CD4-positive, alpha-beta T cell treated with Interleukin-4 for 4 hours (primary cell): ENCODE measurements at places on chromosomes 1 and 21.

DNA sequence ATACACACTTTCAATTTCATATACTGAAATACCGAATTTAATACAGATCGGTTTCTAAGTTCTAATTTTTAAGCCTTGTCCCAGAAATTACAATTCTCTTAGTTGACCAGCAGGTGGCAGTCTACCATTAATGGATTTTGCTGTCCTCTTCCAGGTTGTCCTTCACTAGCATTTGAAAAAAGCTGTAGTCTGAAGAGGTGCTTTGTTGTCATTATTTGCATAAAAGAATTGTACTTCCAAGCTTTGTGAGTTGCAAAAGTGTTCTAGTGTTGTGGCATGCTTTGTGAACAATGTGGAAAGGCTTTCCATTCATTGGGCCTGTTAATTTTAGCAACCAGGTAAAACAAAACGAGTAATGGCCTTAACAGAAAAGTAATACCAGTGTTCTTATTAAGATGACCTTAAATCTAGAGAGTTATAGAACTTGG, 193.6 kb downstream of the RPS6KC1 start:
- peak; percentile 38 for DNase-seq

- DNase-seq: no peak
These were observed 144.1 kb upstream of the CTTNBP2NL start for GRCh38 chr1:112251766-112252506.

GRCh38 chr1:175206687-175207086, 14.1 kb upstream of the KIAA0040 start:
- no peak for DNase-seq

DNA sequence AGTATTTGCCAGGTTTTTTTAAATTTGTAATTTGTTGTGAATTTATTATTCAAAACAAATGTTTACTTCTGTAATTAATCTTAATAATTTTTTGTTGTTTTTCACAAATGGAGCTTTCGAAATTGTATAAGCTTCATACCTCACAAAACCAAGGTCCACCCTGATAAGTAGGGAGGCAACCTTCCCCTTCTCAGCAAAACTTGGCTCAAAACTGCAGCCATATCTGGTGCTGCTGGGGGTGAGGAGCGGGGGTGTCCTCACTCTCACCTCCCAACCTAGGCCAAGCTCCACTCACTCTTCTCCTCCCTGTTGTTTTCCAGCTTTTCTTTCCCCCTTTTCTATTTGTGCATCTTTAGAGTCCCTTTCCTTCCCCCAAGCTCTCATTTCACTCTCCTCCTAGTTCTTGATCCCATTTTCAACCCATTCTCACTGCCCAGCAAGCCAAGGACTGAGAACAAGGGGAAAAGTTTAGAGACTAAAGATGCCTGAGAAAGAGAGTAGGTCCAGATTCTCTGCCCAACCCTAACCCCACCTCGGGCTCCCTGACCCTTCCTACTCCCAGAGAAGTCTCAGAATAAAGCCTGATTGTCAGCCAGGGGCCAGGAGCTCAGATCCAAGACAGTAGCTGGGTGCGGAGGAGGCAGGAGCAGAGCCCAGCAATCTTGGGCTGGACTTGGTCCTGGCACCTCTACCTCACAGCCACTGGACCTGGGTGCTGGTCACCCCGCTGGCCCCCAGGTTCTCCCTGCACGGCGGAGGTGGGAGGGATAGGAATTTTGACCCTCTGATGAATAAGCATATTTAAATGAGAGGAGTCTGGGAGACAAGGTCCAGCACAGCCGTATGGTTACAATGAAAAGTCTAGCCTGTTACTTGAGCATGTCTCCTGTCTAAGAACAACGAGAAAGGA, 8.3 kb upstream of the CFAP45 start:
- DNase-seq: no peak

DNA sequence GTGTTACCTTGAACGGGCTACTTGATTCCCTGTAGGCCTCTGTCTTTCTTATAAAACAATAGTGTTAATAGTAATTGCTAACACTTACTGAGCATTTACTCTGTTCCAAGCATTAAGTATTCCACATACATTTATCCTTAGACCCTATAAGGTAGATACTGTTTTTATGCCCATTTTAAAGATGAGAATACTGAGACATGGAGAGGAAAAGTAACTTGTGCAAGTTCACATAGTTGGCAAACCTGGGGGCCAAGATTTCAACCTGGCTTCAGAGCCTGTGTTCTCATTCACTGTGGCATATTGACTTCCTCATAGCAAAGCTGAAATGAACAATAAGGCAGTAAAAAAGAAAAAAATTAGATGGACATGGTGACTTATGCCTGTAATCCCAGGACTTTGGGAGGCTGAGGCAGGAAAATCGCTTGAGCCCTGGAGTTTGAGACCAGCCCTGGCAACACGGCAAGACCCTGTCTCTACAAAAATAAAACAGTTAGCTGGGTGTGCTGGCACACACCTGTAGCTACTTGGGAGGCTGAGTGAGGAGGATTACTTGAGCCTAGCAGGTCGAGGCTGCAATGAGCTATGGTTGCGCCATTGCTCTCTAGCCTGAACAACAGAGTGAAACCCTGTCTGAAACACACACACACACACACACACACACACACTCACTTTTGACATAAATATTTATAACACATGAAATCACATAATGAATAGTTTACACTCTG, 19.6 kb upstream of the HMGN2 start:
- no peak for DNase-seq

DNA sequence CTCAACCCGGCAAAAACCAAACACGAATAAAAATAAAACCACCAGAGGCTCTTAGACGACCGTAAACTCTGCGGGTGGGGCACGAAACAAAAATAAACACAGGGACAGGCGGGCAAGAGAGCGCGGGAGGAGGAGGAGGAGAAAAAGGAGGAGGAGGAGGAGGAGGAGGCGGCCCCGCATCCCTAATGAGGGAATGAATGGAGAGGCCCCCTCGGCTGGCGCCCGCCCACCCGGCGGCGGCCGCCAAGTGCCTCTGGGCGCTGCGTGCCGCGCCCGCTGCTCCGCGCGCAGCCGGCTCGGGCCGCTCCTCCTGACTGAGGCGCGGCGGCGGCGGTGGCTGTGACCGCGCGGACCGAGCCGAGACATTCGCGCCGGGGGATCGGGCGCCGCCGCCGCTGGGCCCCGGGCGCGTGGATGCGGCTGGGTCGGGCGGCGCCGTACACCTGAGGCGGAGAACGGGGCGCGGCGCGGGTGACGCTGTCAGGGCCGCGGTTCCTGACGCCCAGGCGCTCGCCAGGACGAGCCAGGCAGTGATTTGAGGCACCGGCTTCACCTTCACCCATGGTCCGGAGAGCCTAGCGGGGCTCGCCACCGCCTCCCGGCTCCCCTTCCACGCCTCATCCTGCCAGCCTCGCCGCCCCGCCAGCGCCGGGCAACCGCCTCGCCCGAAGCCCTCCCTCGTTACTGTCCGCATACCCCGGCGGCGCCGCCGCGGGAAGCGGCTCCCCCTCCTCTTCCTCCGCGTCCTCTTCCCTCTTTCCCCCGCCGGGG, at the start of gene MARK1:
Gene MARK1 (plus strand): TSS at position 229 of the 771 bp plus-strand sequence. CDS start 687 bp downstream, outside the sequence.
- no peak for DNase-seq

DNA sequence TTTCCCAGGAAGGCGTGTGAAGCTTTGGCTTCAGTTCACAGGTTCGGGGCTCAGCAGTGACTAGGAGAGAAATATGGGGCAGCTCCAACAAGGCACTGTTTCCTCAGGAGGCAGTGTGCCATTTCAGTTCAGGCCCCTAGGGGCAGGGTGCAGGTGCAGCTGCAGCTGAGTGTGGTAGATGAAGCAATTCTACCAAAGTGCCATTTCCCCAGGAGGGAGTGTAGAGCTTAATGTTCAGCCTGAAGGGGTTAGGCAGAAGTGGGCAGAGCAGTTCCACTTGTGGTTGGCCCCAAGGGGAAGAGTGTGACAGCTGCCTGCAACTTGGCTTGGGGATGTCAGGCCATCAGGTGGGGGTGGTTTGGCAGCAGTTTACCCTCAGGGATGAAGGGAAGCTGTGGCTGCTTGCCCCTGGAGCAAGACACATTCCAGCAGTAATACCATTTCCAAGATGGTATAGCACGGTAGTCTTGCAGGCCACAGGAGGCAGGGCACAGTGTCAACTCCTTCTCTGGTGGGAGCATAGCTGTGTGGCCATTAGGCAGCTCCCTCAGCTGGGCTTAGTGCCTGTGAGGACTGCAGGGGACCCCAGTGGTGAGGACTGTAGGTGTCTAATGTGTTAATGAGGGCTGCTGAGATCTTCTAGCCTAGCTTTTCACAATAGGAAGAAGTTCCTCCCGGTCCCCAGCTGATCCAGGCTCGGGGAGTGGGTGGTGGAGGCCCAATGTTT, 34.7 kb downstream of the RGSL1 start:
- DNase-seq: peak; percentile 1

GRCh38 chr1:152185544-152186391, 26.7 kb upstream of the RPTN start:
- DNase-seq: peak; percentile 69

DNA sequence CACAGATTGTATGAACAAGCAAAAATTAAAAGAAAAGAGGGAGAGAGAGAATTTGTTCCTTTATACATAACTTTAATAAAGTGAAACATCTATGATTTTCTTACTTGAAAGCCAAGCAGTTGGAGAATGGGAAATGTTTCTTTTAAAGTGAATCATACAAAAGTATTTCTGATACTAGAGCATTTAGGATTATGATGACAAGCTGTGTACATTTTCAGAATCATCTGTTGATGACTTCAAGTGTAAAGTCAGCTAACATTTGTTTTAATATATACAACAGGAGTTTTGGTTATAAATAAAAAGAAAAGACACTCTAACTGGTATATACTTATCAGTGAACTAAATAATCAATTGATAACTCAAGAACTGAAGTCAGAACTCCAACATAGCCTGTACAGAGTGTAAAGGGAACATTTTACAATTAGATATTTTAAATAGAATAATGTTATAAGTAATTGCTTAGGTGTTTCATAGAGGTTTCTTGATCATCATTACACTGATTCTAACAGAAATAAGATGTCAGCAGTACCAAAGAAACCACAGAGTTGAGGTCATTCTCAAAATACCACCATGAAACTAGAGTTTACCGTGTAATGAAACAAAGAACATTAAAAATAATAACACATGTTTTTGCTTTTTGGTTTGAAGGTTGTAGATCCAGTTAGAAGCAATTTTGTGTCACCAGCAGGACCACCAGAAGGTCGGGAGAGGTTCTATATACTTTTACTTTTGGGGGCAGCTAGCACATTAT, 103.4 kb downstream of the COL24A1 start:
- no peak for DNase-seq

GRCh38 chr1:18569251-18569650, 61.4 kb upstream of the PAX7 start:
- no peak for DNase-seq

DNA sequence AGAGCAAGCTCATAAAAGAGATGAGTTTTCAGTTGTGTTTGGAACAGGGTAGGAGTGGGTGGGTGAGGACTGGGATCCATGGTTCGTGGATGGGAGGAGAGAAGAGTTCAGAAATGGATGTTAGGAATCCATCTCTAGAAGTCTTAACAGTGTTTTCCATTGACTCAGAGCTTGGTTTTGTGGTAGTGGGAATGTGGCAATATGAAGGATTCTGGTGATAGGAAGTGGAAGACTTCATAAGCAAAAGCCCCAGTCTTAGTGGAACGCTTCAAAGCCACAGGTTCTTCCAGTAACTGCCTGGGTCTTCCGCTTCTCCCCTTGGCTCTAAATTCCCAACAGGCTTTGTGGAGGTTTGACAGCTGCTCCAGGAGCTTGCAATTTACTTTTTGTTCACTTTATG, 167.9 kb downstream of the KCNJ6 start:
- no peak for DNase-seq

GRCh38 chr1:23742670-23743286, 493 bp upstream of the ELOA start:
- DNase-seq: peak; percentile 2

DNA sequence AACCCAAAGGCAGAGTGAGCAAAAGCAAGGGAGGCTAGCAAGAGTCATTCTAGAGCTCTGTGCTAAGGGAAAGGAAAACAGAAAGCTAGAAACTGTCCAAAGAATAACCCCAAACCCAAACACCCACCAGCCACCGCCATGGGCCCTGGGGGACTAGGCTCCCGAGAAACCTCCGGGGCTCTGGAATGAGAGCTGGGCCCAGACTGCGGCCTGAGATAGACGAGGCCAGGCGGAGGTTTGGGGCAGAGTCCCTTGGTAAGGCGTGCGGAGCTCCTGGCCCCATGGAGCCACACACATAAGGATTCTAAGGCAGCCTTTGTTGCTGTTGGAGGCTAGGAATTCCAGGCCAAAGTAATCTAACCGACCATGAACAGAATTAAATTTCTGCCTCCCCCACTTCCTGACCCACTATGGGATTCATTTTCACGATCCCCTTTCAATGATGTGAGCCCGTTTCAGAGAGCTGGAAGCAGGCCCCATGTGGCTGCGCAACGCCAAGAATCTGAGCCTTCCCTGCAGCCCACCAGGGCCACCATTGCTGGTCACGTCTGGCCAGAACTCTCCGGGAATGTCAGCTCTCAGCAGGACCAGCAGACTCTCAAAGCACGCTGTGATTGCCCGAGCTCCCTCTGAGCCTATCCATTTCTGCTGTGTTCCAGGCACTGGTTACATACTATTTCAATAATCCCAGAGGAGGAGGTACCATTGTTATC, 145.0 kb downstream of the TRABD2B start:
- DNase-seq: no peak

DNA sequence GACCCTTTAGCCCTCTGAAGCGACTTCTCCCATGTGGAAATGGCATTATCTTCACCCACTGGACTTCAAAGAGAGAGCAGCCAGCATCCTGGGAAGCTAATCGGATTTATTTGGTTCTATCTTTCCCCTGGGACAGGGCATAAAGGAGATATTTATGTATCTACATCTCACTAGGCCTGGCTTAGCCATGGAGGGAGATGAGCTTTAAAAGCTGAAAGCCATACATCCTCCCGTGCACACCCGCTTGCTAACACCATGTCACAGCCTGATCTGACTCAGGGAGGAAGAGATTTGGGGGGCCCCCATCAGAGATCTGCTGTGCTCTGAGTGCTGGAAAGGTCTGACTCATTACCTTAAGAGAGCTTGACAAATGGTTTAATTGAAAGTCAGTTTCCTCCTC, 155.9 kb downstream of the PLXNA2 start:
- DNase-seq: no peak

DNA sequence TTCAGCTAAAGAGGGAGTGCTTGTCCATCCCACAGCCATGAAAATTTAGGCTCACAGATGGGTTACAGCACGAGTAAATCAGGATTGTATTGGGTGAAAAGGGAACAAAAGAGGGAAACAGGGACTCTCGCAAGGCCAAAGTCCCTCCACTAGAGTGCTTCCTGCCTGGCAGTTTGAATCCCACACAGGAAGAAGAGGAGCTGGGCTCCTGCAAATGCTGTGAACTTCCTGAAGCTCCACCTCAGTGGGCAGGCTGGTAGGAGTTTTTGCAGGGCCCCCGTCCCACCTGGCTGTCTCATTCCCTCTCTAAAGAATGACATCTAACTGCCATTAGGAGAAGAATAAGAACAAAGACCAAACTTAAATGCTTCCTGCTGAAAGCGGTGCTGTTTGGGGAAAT, 712.0 kb upstream of the PRMT6 start:
- DNase-seq: no peak

GRCh38 chr1:244782056-244782455, 53.4 kb upstream of the COX20 start:
- no peak for DNase-seq

DNA sequence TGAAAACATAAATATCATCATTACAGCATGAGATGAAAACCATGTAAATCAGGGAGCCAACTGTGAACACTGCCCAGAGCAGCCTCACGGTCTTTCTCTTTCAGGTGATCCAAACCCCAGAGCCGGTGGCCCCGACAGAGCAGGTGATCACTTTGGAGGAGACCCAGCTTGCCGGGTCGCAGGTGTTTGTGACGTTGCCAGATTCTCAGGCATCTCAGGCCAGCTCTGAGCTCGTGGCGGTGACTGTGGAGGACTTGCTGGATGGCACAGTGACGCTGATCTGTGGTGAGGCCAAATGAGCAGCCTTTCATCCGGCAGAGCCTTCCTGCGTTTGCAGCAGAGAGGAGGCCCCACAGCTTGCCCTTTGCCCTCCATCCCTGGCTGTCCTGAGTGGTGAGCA, 37.2 kb upstream of the EPHA8 start:
- no peak for DNase-seq
